ENCODE measurements at places on chromosomes 2 and 18.

DNA sequence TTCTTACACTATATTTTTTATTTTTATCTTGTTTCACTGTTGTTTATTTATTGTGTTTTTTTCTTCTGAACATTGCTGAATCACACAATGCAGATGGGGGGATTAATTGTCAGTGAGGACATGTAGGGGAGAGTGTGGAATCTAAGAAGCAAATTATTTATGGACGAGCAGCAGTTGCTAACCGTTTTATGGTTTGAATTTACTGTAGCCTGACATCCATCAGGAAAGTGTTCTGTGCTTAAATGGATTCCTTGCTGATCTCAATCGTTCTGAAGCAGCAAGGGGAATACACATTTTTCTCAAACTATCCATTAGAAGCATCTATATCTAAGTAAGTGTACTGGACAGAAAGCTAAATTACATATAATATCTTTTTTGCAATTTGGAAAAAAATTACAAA is 119.5 kb downstream of the CD8B2 start:
- DNase-seq: no peak

- DNase-seq: no peak
Observed at GRCh38 chr2:227413371-227413770, 25.6 kb upstream of the SCYGR1 start.

- no peak for DNase-seq
Observed at GRCh38 chr2:147331790-147332419, 512.9 kb upstream of the ACVR2A start.

DNA sequence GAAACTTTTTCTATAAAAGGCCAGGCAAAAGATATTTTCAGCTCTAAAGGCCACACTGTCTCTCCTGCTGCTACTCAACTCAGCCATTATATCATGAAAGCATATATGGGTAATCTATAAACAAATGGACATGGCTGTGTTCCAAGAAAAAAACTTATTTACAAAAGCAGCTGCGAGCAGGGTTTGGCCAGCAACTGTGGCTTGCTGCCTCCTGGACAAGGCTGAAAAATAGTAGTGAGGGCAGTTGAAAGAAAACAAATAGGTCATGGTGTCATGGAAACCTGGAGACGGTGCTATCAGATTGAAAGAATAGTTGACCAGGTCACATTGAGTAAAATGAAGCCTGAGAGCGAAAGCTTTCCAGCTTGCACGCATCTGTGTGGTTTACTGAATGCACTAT is 89.2 kb upstream of the LRATD1 start:
- DNase-seq: no peak

- DNase-seq: peak; percentile 52
Observed at GRCh38 chr2:60679036-60679780, 76.9 kb upstream of the PAPOLG start.

DNA sequence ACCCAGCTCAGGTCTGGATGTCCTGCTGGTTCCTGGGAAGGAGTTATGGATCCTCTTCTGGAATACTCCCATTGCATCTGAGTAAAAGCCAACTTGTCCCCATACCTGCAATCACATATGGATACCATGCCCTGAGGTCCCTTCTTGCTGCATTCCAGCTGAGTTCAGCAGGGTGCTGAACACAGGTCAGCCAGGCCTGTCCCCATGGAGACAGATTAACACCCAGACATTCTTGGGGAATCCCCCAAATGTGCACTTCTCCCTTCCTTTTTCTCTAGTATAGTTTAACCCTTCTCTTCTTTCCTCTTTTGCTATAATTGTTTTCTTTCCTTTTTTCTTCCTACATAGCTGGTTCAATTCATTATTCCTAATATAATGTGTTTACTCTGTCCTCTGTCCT is 799.6 kb upstream of the HS6ST1 start:
- DNase-seq: no peak

DNA sequence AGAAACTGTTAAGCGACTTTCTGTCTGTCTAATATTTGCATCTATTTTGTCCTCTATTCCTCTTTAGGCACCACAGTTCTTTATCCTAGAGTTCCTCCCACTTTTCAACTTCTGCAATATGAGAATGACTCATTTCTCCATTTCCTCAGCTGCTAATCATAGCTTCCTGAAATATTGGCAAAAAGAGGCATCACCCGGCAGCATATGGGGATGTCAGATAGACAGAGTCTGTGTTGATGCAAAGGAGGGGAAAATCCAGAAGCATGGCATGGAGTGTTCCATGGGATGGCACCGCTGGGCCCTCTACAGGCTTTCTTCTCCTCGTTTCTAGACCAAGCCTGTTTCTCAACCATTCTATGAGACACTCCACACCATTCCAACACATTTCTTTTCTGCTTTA is 93.4 kb downstream of the DOCK10 start:
- DNase-seq: no peak

DNA sequence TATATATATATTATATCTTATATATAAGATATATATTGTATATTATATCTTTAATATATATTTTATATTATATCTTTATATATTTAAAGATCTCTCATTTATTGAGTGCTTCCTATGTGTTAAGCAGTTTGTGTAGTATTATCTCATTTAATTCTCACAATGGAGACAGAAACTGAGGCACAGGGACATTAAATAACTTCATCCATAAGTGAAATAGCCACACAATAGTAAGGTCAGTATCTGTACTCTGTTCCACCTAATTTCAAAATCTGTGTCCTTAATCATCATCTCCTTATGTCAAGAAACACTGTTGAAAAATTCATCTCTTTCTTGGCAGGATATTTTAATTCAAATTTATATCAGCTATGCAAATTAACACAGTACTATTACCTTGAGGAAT is 52.8 kb upstream of the CD302 start:
- no peak for DNase-seq

- DNase-seq: no peak
Observed at GRCh38 chr18:51933903-51934302, 406.1 kb upstream of the DCC start.

DNA sequence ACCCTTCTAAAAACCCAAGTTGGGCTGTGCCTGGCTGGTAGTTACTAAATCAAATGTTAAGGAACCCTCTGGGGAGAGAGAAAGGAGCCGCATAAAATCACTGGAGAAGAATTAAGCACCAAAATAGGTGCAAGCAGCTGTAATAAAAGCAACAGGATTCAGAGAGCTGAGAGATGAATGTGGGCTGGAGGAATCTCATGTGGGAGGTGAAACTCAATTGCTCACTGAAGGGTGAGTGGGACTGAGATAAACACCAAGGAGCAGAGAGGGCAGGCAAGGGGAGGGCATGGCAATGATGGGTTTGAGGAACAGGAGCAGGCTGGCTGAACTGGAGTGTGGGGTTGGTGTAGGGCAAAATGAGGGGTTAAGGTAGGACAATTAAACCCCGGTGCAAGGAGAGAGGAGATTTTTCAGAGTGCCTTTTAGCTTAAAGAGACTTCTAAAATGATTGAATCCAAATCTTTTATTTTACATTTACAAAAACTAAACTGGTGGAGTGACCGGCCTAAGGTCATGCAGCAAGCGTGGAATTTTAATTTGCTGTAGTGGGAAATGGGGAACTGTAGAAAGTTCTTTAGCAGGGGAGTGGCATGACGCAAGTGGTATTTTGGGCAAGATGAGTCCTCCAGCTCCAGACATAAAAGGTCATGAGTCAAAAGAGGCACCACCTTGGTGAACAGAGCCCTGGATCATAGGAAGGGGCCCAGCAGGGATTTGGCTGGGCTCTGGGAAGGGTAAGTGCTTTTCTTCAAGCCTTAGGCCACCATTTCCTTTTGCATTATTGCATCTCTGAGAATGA is 10.5 kb downstream of the PLB1 start:
- no peak for DNase-seq

- no peak for DNase-seq
Observed at GRCh38 chr2:128273469-128274081, 45.1 kb downstream of the HS6ST1 start.

- no peak for DNase-seq
Observed at GRCh38 chr18:59451963-59452362, 92.9 kb upstream of the LMAN1 start.

DNA sequence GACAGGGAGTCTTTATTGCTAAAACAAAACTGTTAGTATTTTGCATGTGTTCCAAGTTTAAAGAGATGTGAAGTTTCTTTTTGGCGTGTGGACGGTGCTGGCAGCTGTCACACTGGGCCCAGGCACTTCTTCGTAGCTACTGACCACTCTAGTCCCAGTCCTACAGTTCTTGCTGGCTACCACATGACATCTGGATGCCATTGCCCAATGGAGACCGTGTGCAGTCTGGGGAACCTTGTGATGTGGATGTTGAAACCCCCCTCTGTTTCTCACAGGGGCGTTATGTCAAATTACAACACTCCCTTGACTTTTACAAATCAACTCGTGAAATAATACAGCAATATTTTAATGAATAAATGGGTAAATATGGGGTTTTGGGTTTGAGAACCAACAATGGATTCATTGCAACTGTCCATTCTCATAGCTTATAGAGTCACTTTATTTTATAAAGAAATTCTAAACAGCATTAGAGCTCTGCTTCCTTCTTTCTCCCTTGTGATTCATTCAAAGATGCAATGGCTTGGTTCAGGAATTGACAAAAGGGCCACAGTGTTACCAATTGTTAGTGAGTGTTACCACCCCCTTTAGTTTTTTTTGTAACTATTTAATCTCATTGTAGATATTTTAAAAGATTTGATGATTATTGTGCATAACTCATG is 1.2 kb downstream of the GPD2 start:
- DNase-seq: no peak

- DNase-seq: no peak
Observed at GRCh38 chr2:215917953-215918620, 95.3 kb downstream of the MREG start.

All from urinary bladder (tissue), 4 donors.